ENCODE measurements at places on chromosomes 12 and 14.

DNA sequence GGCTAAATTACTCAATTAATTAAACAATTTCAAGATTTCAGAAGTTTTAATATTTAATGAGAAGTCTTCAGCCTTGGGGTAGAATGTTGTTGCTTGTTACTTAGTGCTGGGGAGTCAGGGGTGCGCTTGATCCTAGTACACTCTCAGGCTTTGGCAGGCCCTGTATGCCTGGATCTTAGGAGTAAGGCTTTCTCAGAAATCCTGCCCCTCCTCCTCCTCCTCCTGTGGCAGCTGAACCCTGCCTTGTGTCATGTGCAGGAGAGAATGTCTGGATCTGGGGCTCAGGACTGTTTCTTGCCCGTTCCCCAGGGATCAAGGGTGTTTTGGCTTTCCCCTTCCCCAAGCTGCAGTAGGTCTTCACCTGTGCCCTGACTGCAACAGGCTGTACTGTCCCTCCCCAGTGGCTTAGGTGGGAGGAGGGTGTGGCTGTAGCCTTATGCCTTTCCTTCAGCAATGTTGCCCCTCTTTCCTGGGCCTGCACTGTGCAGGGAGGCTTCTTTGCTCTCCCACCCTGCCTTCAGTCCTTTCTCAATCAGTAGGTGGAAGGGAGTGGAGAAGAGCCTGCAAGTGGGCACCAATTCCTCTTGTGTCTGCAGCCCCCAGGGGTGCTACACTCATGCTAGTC, 108.2 kb downstream of the SLC38A6 start:
- no peak for DNase-seq

- DNase-seq = no peak
Measured at GRCh38 chr14:84237881-84238280, 1292.1 kb upstream of the FLRT2 start.

DNA sequence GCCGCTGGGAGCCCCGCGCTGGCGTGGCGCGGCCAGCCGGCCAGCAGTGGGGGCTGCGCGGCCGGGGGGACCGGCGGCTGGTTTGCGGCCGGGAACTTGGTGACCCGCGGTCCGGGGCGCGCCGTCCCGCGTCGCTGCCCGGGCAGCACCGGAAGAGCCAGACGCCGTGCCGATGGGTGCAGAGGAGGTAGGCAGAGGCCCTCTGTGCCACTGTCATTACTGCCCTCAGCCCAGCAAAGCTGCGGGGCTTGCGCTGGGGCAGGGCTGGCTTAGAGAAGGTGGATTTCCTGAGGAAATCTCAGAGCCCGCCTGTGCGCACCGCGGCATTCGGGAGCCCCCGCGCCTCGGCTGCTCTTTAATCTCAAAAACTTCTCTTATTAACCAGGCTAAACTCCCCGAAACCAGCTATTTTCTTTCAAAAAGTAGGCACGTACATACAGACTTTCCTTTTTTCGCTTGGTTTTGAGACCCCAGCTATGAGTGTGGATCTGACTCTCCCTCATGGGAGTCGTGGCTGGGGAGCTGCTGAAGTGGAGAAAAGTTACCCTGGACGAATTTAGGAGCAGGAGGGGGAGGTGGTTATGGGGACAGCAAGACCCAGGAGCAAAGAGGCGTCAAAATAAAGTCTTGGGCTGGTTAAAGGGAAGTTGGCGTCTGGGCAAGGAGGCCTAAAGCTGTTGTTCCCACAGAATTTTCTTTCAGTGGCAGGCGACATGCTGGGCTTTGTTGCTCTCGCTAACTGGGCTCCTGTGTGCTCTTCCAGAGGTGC, 802 bp downstream of the SUSD6 start:
- DNase-seq = peak; percentile 48

- DNase-seq = no peak
Measured at GRCh38 chr12:128672893-128673292, 150.9 kb downstream of the SLC15A4 start.

DNA sequence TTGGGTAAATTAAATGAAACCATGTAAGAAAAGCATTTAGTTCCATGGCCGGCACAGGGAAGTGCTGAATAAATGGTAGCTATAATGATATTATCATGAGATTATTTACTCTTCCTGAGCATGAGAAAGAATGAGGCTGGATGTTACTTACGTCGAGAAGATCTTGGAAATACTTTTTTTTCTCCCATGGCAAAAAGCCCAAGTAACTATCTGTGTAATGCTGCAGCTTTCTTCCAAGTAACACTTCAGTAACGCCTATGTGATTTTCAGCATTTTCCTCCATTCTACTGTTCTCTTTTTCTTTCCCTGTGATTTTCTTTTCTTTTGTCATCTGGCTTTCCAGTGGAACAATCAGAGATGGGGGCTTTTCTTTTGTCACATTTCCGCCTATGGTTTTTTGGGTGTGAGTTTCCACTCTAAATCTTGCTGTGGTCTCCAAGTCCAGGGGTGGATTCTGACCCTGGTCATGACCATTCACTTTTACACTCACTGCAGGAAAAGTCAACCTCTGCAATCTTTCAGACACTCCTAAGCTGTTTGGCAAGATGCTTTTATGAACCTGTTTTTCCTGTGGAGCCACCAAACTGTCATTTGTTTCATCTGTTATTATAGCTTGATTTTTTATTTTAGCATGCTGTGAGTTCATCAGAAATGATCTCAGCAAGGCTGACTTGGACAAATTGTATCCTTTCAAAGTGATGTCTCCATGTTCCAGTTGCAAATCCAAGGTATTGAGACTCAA, 25.0 kb upstream of the SYCP3 start:
- no peak for DNase-seq

DNA sequence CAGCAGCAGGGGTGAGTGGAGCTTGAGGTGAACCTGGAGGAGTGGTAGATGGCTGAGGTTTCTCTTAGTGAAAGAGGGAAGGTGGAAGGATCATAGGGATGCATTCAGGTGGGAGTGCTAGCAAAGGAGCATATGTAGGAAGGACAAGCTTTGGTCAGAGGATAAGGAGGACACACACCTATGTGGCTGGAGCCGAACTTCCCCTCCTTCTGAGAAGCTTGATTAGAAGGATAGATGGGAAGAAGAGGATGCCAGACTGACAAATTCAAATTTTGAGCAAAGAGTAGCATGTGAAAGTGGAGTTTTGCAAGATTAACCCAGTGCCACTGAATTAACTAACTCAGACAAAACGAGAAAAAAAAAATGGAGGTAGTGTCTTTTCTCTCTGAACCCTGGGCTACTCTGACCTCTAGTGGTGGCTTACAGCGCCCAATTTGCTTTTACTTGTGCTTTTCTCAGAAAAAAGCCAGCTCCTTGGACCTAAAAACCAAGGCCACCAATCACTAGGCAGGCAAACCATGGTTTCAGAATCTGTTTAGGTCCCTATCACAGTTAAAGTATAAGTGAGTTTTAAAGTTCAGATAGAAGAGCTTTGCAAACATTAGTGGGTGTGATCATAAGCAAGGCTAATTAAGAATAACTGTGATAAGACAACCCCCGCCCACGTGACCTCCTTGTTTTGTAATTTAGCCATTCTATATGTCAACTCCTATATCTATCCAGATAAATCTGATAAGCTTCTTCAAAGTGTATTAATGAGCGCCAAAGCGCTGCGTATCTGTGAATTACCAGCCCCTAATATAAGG, 15.5 kb downstream of the EMP1 start:
- peak; percentile 58 for DNase-seq

GRCh38 chr12:53944209-53944608, 5.6 kb downstream of the HOXC13 start:
- no peak for DNase-seq

All from Kasumi-1 (cell line).